ENCODE measurements at places on chromosomes 13 and 19.

GRCh38 chr13:40517486-40518480, 148.7 kb downstream of the FOXO1 start:
- no peak for DNase-seq

DNA sequence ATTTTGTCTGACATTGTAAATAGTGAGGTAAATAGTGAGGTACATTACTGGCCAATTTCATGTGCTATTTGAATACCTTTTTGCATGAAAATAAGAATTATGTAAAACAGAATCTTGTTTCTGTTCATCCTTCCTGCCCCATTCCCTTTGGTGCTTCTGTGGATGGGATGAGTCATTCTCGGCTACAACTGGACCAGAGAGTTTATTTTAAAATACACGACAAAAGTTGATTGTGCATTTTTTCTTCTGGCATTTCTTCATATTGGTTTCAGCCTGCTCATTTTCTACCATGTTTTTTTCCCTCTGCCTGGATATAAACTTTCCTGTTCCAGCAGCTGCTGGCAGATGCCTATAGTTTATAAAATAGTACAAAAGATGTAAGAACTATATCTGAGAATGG, 107.5 kb downstream of the CYSLTR2 start:
- no peak for DNase-seq

DNA sequence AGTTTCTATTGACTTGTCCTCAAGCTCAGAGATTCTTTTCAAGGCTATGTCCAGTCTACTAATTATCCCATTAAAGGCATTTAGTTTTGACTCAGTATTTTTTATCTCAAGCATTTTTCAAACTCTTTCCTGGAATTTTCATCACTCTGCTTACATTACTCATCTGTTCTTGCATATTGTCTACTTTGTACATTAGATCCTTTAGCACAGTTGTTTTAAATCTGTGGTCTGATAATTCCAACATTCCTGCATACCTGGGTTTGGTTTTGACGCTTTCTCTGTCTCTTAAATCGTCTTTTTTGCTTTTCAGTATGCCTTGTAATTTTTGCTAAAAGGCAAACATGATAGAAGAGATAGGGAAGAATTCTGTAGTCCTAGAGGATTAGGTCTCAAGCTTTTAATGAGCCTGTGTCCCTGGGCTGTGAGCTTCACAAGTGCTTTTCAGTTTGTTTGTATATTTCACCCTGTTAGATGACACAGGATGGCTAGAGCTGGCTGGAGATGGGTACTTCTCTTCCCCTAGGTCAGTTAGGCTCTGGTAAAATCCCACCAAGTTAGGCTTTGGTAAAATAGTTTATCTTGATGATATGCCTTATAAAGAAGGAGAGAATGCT, 46.1 kb upstream of the GPC6 start:
- DNase-seq, result no peak

- peak; percentile 11 for DNase-seq
Observed at GRCh38 chr19:46670813-46671212, 9.8 kb upstream of the DACT3 start.

- peak; percentile 63 for DNase-seq
Observed at GRCh38 chr13:94329754-94330551, 149.5 kb downstream of the DCT start.

- no peak for DNase-seq
Observed at GRCh38 chr19:11995174-11995573, 30.3 kb downstream of the ZNF763 start.

GRCh38 chr19:33311326-33311682, 9.0 kb upstream of the CEBPA start:
- DNase-seq, result no peak

- no peak for DNase-seq
Observed at GRCh38 chr13:108708921-108709320, 79.5 kb downstream of the MYO16 start.

All from amniotic stem cell (primary cell).